ENCODE measurements at places on chromosomes 4 and X.

GRCh38 chr4:95049551-95050233 lies 291.9 kb downstream of the BMPR1B start:
- no peak for DNase-seq

DNA sequence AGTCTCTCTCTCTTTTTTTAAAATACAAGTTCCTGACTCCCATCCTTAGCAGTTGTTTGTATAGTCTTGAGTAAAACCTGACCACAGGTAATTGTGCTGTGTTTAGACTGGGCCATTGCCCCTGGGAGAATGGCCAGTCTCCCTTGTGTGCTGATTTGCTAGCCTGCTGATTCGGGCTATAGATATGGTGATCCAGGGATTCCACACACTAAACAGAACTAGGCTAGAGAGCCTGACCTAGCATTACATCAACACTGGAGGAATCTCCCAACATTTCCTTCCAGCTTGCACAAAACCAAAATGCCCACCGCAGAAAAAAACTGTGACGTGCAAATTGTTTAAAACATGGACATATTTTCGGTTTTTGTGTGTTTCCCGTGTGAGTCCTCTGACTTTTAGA lies 5.1 kb downstream of the UPRT start:
- no peak for DNase-seq

DNA sequence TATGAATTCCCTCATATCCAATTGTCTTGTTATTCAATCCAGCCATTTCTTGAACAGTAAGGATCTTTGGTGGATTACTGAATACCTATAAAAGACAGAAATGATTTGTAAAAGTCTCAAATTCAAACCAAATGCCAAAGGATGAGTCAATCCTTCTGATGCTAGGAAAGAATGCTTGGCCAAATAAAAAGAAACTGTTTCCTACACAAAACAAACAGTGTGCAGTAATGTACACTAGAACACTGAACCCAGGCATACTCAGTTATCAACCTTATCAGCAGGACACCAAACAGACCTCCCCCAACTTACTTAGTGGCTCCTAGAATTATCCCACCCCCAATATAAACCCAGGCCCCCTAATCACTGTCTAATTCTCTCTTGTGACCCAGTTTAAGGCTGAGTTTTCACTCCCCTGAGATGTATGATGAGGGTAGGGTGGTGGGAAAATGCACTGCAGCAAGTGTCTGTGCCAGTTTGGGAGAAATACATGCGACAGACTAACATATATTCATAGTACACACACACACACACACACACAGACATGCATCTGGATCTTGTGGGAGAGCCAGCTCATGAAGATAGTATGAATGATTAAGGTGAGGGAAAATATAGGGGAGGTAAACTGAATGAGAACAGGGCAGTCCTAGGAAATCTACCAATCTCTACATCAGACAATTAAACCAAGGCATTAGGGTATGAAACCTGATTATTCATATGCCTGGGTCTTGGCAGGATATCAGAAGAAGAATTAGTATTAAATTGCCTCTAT lies 35.0 kb downstream of the CLDN2 start:
- DNase-seq, result no peak

DNA sequence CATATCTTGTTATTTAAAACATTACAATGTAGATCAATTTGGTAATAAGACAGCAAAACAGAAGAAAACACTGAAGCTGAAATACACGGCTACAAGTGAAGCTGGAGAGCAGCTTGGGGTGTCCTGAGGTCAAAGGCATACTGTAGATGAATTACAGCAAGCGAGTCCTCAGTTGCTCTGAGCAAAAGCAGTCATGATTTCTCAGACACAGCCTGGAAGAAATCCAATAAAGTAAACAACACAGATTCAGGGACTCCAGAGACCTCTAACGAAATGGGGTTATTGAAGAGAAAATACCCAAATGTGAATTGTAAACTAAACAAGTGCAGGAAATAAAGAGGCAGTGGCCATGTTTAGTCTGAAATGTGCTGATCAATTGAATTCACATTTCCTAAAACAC lies 324.4 kb downstream of the CAMK2D start:
- DNase-seq, result no peak

- no peak for DNase-seq
Measured at GRCh38 chr4:34091451-34091850, 2152.9 kb downstream of the ARAP2 start.

GRCh38 chr4:114393295-114394038 lies 205.1 kb upstream of the UGT8 start:
- no peak for DNase-seq

DNA sequence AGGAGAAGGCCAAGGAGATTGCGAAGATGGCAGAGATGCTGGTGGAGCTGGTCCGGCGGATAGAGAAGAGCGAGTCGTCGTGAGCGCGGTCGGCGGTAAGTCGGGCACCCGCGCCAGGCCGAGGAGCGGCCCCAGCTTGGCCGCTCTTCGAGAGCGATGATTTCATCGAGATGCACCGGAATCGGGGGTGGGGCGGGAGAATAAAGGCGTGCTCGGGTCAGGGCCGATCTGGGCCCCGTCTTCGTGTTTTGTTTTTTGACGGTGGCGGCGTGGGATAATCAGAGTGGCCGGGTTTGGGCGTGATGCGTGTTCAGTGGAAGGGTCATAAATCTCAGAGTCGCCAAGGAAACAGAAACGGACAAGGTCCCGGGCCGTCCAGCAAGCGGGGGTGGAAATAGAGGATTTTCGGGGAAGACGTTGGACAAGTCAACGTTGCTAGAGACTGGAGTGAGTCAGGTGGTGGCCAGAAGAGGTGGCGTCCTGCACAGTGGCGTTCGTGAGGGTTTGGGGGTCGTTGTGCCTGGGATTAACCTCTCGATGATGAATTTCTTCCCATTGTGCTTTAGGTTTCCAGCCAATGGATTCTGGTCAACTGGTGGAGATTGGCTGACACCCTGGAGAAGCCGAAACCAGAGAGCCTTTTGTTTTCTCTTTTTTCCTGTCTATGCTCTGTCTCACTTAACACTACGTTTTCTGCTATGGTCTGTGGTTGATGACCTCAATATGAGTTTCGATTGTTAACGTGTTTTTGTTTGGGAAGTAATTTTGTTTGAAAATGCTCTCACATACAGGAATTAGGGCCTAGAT lies 882 bp downstream of the MRFAP1 start:
- peak; percentile 68 for DNase-seq

DNA sequence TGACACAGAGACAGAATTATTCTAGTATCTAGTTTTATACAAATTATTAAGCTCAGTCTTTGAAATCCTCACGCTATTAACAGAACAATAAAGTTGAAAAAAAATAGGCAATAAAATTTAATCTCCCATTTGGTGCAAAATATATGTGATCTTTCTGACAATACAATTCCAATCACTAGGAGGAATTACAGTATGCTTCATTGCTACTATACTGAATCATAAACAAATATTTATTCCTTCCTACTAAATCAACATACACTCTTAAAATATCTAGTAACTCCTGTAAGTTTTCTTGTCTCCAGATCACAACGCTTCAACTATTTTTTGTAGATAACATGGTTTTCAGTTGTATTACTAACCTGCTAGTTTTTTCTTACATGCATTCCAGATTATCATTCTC lies 45.7 kb downstream of the KLHL8 start:
- no peak for DNase-seq

DNA sequence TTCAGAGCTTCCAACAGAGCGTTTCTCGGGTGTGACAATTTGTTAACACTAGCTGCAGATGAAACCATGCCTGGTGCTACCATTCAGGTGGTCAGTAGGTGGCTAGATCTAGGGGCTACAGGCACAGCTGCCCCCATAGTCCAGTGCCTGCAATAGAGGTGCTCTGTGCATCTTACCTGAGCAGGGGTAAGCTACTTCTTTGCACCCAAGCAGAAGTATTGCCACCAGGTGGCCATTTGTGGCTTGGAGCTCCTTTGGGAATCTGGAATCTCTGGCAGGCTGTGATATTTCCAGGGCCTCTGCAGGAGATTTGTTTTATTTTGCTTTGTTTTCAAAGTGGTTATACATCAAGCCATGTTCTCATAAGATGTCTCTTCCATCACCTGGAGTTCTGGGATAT lies 170.7 kb upstream of the PUDP start:
- DNase-seq, result no peak

Data from CD4-positive, alpha-beta T cell treated with Interleukin-21 for 1 hour (primary cell).